Stimulated activated CD4-positive, alpha-beta T cell treated with anti-CD3 and anti-CD28 coated beads, TNF-alpha, amount 100 ng/mL, for 24 hours (primary cell): ENCODE measurements at places on chromosomes 6 and 20.

- DNase-seq, result peak; percentile 55
Measured at GRCh38 chr6:28880894-28881780, 42.6 kb downstream of the TRIM27 start.

DNA sequence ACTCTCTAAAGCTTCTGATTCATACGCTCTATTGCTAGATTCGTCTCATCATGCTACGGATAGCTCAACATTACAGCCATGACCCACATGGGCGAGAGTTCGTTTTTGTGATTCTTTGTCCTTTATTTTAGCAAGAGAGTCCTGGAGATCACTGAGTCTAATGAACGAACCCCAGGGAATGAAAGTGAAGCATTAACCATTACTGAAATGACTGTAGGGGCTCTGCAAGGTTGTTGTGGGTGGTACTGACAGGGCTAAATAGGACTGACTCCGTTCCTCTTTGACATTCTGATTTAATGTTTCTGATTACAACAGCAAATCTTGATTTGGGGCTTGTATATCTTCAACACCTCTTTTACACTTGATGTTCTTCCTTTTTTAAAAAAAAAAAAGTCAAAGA is 13.7 kb upstream of the RTF2 start:
- DNase-seq, result no peak

GRCh38 chr20:17579369-17580039 is 9.6 kb downstream of the DSTN start:
- DNase-seq, result no peak

DNA sequence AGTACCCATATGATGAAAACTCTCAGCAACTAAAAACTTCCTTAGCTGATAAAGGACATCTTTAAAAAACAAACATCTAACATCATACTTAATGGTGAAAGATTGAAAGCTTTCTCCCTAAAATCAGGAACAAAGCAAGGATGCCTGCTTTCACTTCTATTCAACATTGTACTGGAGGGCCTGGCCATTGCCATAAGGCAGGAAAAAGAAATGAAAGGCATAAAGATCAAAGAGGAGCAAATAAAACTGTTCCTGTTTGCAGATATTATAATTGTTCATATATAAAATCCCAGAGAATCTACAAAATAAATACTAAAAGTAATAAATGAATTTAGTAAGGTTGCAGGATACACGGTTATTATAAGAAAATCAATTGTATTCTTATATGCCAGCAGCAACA is 124.6 kb upstream of the ARMC2 start:
- DNase-seq, result no peak

GRCh38 chr20:48738399-48739304 is 89.1 kb downstream of the PREX1 start:
- peak; percentile 71 for DNase-seq

- DNase-seq, result no peak
Measured at GRCh38 chr6:4378319-4378996, 243.1 kb upstream of the ECI2 start.

- no peak for DNase-seq
Measured at GRCh38 chr20:62755817-62756724, 40.2 kb upstream of the MRGBP start.

DNA sequence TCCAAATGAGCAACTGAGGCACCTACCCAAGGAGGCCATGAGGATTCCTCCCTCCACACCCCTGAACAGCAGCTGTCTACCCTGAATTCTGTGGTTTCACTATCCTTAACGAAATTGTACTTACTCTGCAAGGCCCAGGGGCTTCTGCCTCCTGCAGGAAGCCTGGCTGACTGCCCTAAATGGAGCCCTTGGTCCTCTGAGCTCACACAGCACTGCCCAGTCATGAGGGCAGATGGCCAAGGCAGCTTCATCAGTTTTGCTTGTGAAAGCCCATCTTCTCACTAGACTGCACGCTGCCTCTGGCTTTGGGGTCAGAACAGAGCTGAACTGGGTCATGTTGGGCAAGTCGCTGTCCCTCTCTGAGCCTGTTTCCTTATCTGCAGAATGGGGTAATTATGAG is 26.4 kb upstream of the SIRPA start:
- no peak for DNase-seq

DNA sequence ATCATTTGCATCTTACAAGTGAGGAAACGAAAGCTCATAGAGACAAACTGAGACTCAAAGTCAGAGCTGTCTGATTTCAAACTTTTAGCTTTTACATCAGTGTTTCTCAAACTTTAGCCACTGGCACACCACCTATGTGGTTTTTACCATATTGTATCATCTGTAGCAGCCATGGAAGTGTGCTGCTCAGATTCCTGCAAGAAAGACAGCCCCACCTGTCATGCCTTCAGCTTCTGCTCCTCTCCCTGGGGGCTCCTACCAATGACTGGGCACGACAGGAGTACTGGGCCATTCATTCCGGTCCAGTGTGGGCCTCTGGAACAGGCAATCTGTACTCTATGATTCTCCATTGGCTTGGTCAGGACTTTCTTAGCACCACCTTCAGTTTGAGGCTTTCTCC is 87.0 kb downstream of the BCAS1 start:
- DNase-seq, result no peak

DNA sequence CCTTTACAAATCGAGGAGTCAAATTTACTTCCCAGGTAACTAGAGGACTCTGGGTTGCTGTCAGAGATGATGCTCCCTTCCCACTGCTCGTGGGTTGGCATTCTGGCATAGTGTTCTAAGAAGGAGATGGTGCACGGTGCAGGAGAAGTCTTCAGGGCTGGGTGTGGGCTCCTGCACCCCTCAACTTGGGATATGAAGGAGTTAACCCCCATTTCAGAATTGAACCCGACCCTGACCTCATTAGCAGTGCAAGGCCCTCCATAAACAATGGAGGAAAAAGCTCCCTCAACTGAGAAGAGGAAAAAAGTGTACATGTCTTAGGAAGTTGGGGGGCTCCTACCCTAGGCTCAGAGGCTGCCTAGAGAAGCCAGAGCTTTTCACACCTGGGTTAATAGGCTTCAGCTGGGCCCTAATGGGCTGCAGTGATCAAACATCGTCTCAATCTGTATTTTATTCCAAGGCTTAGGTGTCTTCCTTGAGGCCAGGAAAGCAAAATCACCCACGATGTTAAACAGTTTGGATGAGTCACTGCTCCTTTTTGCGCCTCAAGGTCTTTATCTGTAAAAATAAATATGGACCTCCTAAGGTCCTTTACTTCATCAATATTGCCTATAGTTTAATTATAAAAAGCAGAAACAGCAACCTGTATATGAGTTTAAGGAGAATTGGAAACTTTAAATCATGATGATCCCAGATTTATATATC is 29.4 kb downstream of the TFAP2B start:
- no peak for DNase-seq

DNA sequence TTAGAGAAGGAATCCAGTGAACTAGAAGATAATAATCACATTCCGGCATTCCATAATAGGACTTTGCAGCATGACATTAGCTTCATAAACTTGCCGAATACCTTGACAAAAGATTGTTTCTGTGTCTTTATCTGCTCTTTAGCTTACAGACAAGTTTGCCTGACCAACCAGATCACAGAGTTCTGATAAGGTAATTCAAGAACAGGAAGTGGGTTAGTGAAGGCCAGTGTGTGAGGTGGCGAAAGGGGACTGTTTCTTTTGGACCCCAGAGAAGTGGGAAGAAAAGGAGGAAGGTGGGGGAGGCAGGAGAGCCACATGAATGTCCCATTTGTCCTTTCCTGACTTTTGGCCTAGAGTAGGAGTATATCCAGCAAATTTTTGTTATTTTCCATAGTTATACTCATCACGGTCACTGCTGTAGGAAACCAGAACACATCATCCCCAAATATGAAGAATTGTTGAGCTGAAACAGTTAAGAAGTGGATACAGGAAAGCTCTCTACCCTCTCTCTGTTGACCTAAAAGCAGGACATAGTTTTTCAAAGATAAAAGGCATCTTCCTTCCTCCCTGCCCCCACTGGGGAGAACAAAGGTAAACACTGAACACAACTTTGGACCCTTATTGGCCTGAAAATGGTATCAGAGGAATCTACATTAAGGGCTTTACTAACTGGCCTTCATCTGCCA is 72.4 kb upstream of the TNFAIP3 start:
- DNase-seq, result no peak

DNA sequence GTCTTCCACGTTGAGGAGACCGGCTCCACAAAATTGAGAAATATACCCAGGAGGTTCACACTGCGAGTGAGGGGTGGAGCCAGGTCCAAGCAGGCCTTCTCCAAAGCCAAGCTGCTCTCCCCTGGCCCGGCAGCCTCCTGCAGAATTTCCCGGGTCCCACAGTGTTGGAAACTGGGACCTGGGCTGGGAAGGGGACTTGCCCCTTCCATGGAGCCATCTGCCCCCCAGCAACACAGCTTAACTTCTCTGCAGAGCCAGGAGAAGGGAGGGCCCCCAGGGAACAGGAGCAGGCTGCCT is 35.4 kb downstream of the MDFI start:
- no peak for DNase-seq

- DNase-seq, result no peak
Measured at GRCh38 chr6:106765496-106765895, 136.1 kb downstream of the QRSL1 start.

DNA sequence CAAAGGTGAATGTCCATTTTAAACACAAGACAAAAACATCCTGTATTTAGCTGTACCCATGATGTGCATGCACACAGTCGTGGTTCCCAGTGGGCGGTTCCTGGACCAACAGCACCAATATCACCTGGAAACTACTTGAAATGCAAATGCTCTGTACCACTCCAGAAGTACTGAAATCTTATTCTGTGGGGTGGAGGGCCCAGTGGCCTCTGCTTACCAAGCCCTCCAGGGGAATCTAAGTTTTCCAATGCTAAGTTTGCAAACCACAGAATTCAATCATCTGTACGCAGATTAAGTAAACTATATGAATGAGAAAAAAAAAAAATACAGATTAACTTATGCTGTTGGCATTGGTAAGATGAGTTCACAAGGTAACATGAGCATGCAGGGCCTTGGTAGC is 14.1 kb downstream of the TRMT6 start:
- DNase-seq, result no peak

DNA sequence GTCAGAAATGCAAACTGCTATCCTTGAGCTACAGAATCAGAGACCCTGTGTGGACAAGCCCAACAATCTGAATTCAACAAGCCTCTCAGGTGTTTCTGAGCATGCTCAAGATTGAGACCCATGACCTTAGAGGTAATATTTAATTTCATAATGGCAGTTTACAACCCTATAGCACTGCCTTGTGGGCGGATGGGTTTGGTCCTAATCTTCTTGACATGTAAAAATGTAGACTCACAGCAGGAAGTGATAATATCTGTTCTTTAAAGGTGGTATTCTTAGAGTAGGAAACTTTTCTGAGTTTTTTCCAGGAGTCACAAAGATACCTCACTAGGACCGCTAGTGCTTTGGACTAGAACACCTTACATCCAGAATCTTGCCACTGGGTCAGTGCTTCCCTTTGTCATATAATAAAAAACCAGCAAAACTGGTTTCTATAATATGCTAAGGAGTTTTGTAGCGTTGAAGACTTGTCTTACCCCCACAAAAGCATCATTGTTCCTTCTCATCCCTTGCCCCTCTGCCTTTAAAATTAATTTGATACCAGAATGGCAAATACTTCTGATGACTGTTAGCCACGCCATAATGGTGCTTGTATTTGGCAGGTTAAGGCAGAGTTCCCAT is 52.6 kb downstream of the E2F3 start:
- DNase-seq, result no peak

GRCh38 chr6:131182991-131183425 is 47.7 kb downstream of the AKAP7 start:
- DNase-seq, result no peak

DNA sequence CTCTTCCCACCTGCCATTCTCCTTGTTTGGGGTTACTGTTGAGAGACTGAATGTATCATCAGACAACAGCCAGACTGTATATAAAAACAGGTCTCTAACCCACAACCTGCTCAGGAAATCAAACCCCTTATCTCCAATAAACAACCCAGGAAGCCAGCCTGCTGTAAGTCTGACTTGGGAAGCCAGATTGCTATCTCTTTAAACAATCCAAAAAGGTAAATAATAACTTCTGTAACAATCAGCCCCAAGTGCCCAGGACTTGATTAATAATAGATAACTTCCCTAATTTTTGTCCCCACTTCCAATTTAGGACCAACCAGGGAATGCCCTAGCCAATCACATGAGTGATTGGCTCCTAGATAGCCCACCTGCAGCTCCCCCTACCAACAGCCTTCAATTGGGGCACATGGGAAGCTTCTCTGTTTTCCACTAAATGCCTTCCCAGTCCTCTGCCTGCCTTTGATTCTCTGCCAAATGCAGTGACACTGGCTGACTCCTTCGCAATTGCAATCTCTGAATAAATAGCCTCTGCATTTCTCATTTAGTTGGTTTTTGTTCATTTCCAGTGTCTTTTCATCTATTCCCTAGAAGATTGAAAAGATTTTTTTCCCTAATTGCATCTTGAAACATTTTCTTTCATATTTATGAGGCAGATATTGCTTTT is 117.1 kb upstream of the TAB2 start:
- no peak for DNase-seq

GRCh38 chr6:18595774-18596530 is 208.8 kb downstream of the RNF144B start:
- DNase-seq, result peak; percentile 2

DNA sequence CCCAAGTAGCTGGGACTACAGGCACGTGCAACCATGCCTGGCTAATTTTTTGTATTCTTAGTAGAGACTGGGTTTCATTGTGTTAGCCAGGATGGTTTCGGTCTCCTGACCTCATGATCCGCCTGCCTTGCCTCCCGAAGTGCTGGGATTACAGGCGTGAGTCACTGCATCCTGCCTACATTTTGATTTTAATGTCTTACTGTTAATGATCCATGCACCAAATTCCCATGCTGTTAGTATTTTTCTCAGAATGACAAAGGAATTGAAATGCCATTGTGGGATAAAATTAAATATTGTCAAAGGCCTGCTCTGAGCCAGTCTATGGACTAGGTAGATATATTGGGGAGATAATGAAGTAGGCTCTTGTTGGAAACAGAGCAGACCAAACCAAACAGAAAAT is 28.2 kb downstream of the CBFA2T2 start:
- DNase-seq, result no peak

GRCh38 chr20:53369871-53370270 is 223.8 kb downstream of the ZNF217 start:
- DNase-seq, result no peak

GRCh38 chr6:133919362-133919761 is 30.4 kb downstream of the TCF21 start:
- DNase-seq, result no peak

DNA sequence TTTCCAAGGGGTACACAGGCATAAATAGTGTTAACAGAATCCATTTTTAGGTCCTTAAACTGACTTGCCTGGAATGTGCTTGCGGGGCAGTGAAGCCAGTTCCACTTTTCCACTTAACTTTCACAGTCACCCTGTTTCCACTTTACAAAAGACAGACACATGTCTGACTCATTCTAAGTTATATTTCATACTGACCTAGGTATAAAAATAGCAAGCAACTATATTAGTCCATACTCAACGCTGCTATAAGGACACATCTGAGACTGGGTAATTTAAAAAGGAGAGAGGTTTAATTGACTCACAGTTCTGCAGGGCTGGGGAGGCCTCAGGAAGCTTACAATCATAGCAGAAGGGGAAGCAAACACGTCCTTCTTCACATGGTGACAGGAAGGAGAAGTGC is 88.2 kb downstream of the MTFR2 start:
- no peak for DNase-seq
